Stimulated activated CD8-positive, alpha-beta memory T cell treated with anti-CD3 and anti-CD28 coated beads, Interleukin-7, amount 100 ng/mL, for 1 hour (primary cell): ENCODE measurements at places on chromosomes 5 and 9.

GRCh38 chr5:174972291-174972690 is 247.9 kb downstream of the MSX2 start:
- DNase-seq: no peak

DNA sequence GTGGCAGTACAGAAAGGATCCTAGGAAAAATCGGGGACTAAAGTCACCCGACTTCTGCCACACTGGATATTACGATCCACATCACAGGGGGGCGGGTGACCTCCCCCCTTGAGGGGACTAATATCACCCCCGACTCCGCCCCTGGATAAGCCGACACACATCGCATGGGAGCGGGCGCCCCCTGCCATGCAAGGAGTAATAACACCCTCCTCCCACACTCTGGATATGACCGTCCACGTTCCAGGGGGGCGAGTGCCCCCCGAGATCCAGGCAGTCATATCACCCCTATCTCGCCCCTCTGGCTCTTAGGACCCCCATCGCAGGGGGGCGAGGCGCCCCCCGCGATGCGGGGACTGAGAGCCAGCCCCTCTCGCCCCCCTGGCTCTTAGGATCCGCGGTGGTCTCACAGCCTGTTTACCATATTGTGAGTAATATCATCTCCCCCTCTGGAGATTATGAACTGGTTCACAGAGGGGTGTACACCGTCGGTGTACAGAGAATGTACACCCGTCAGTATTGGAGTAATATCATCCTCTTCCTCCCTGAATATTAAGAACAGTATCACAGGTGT is 423.0 kb downstream of the DIRAS2 start:
- DNase-seq: no peak

GRCh38 chr5:172689218-172689572 is 48.1 kb downstream of the NEURL1B start:
- no peak for DNase-seq

- no peak for DNase-seq
Observed at GRCh38 chr5:148799737-148800527, 26.5 kb upstream of the ADRB2 start.

DNA sequence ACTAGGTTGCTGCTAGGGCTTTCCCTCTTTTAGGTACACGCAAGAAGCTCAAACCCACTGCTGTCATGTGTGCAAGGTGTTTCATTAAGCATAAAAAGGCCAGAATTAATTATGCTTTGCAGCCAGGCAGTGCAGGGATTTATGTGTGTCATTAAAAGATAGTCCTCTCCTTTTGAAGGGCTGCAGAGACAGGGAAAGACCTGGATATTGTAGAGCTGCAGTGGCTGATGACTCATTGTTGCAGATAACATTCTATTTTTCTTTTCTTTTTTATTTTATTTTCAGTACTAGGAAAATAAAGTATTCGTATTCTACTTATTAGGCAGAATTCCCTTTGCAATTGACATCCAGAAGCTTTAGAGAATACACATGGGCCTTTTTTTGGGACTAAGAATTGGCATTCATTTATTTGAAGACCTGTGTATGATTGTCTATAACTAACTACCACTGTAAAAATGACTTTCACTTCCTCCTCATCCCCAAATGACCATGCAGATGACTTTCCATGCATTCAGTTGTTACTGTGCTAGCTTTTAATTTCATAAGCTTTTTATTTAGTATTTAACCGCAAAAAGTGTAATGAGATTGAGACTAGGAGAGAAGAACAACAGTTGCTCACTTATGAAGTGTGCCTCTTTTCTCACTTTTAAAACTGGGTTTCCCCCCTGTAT is 113.0 kb downstream of the PAM start:
- DNase-seq: no peak
